ENCODE measurements at places on chromosomes 5 and 9.

- DNase-seq = no peak
These were observed 562.3 kb upstream of the C9orf72 start for GRCh38 chr9:28135549-28135948.

GRCh38 chr5:40385544-40385943 is 294.2 kb upstream of the PTGER4 start:
- DNase-seq = no peak

DNA sequence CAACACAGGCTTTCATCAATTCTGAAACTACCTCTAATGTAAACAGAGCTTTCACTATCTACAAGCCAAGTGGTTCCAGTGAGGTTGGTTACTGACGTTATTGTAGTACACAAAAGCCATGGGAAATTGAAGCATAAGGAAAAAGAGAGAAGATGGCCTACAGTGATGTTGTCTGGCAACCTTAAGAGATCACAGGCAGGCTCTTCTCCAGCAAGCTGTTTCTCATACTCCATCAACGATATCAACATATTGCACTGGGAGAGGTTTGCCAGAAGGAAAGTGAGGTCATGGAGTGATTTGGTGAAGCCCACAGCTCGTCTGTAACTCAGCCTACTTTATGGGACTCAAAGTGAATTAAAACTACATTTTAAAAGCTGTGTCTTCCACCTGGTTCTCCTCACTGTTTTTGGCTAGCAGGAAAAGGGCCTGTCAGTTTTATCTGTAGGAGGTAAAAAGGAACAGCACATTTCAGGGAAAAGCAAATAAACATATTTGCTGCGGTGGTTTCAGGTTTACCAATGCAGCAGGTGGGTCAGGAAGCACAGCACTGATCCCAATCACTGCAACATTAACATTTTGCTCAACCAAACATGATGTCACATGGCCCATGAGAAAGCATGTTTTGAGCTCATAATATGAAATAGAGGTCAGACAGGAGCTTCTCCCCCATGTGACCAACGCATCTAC is 72.9 kb downstream of the ARSB start:
- no peak for DNase-seq

DNA sequence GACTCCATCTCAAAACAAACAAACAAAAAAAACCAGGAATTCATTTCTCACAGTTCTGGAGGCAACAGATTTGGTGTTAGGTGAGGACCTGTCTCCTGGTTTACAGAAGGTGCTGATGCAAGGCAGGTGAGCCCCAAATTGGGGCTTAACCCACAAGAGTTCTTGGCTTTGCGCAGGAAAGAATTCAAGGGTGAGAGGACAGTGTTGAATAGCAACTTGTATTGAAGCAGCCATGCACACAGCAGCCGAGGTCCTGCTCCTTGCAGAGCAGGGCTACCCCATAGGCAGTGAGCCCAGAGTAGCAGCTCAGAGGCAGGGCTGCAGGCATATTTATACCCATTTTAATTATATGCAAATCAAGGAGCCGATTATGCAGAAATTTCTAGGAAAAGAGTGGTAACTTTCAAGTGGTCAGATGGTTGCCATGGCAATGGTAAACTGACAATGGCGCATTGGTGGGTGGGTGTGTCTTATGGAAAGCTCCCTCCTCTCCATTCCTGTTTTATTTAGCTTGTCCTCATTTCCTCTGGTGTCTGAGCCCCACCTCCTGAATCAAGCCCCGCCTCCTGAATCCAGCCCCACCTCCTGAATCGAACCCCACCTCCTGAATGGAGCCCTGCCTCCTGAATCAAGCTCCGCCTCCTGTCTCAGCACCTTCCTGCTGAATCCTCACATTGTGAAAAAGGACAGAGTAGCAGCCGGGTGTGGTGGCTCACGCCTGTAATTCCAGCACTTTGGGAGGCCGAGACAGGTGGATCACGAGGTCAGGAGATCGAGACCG is 34.5 kb upstream of the COL5A1 start:
- DNase-seq = no peak

GRCh38 chr9:88266416-88266815 is 121.8 kb upstream of the SPIN1 start:
- DNase-seq = no peak

- no peak for DNase-seq
These were observed 29.4 kb upstream of the TMEM250 start for GRCh38 chr9:136147890-136148714.

GRCh38 chr9:133815781-133816180 is 77.6 kb upstream of the SARDH start:
- DNase-seq = no peak

DNA sequence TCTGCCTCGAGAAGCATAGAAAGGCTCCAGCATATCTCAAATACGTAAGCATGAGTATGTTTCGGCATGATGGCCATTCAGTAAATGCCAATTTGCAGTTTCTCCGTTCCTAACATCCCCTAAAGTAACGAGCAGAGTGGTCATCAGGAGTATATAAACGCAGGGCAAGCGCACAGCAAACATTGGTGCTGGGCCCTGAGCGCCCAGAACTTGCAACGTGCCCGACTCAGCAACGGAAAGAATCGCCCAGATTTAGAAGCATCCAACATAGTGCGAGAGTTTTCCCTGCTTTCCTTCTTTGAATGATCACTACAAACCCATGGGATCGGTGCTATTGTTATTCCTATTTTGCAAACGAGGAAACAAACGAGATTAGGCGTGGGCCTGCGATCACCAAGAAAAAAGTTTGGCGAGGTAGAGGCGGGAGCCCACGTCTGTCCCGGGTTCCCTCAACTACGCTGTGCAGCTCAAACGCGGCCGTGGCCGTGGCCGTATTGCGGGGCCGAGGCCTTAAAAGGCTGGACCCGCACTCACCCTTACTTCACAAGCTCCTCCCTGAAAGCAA is 505 bp downstream of the RPS14 start:
- no peak for DNase-seq

- no peak for DNase-seq
These were observed 13.6 kb upstream of the SHB start for GRCh38 chr9:38082446-38083287.

- DNase-seq = no peak
These were observed 114.5 kb downstream of the SLC25A46 start for GRCh38 chr5:110853267-110853666.

DNA sequence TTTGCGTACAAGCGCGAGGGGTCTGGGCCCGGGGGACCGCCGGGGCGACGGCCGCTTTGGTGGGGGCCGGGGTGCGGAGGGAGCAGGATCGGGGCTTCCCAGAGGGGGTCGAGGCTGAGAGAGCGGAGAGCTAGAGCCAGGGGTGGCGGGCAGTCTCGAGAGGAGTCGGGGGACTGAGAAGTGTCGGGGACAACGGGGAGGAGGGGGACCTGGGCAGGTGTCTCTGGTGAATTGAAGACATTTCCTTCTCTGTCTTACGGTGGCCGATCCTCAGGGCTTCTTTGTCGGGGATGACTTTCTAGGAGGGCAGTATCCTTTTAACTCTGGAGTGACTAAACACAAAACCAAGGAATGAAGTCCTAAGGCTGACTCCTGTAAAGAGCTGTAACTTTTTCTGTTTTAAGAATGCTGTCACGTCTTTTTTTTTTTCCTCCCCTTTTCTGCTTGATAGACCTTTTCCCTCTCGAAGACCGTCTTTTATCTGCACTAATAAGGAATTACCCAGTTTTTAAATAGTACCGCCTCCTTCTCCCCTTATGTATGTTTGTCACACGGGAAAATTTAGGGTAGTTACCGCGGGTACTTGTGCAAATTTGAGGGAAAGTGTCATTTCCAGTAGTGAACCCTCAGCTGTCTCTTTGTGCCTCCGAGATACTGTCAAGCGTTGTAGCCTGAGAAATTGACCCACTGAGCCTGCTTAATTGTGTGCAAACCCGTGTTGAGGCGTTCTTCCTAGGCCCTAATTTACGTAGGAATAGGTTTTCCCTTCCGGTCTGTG is 822 bp downstream of the DENND4C start:
- no peak for DNase-seq

DNA sequence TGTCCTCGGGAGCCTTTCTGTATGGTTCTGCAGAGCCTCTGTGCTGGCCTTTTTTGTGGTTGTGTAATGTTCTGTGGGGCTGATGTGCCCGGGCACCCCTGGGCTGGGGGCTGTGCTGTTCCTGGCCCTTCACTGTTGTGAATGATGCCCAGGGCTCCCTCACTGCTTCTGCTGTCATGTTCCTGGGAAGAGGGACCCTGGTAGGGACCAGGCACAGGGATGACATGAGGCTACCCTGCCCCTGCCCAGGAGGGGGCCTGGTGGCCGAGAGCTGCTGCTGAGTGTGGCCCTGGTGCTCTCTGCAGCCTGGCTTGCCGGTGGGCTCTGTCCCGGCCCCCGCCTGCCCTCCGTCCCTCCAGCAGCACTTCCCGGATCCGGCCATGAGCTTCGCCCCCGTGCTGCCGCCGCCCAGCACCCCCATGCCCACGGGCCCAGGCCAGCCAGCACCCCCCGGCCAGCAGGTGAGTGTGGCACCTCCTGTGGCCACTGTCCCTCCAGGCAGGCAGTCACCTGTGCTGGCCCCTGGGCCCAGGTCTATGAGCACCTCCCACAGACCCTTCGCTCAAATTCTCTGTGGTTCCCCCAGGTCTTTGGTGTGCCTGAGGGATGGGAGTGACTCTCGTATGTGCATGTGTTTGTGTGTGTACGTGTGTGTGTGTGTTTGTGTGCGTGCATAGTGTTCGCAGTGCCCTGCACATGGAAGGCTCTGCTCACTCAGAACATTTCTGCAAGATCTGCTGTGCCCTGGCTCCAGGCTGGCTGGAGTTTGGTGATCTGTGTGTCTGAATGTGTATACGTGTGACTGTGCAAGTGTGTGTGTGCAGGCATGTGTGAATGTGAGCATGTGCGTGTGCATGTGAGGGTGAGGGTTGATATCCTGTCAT is 72.3 kb downstream of the WNK2 start:
- no peak for DNase-seq

DNA sequence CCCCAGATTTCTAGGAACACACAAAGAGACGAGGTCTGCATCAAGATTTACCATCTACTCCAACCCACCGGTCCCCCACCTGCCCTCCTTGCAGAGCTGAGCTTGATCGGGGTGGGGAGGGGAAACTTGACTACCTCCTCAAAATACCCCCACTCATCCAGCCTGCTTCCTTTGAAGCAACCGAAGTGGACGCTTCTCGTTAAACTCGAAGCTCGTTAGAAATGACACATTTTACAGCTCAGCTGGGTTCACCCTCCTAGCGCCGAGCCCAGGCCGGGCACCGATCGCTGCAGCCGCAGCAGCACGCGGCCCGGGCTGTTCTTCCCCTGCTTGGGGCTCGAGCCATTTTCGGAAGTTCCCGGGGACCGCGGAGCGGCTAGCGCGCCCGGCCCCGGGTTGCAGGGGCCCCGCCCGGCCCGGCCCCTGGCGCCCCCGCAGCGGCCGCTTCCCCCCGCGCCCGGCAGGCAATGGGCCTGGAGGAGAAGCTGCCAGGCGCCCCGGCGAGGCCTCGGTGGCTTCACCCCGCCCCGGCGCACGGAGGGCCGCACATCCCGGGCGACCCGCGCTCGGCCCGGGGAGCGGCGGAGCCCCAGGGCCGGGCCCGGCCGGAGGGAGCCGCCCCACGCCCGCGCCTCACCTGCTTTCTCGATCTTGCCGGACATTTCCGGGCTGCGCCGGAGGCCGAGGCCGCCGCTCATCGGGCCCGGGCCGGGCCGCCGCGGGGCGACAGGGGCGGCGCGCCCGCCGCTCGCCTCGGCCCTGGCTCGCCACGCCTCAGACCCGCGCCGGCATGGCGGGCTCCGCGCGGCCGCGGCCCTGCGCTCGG is 530 bp downstream of the RAPGEF1 start:
- DNase-seq = no peak

GRCh38 chr5:37568893-37569292 is 189.8 kb downstream of the WDR70 start:
- no peak for DNase-seq

- no peak for DNase-seq
These were observed 217.1 kb downstream of the PIK3R1 start for GRCh38 chr5:68432682-68433081.

DNA sequence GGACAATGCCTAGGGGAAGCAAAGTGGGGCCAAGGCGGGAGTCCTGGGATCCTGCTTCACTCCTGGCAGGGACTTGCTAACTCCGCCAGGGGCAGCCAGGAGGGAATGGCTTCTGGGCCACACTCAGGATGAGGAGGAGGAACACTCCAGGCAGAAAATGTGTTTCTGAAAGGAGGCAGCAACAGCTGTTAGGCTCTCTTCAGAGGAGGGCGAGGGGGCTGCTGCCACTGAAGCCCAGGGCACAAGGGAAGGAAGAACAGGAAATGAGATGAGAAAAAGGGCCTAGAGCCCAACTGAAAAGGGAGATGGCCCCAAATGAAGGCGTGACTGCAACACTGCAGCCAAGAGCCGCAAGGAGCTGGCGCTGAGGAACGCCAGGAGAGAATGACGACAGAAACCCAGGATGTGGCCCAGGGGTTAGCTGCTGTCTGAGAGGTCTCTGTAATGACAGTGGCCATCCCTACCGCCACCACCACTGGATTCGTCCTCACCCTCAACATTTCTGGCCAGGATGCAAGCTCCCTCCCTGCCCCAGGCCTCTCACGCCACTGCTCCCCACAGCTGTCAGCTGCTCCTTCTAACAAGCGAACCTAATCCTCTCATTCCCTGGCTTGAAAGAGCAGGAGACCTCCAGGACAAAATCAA is 15.8 kb downstream of the PSMB7 start:
- no peak for DNase-seq

DNA sequence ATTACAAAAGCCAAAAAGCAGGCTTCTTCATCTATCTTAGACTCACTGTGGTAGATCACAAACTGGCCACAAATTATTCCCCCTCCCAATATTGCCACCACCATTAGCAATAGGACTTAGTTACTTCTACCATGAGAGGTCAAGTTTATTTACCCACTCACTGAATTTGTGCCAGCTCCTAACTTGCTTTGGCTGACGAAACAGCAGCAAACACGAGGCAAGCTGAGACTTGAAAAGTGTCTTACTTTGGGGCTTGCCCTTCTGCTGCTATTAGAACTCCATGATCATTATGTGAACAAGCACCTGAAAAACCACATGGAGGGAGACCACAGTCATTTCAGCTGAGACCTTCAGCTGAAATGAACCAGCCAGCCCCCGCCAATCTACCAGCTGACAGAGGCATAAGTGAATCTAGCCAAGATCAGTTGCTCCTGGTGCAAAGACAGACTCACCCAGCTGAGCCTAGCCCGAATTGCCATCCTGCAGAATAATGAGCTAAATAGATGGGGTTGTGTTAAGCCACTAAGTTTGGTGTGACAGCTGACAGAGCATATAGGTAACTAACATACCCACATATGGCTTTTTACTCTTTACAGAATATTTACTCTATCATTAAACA is 5.7 kb downstream of the WDR41 start:
- DNase-seq = no peak

DNA sequence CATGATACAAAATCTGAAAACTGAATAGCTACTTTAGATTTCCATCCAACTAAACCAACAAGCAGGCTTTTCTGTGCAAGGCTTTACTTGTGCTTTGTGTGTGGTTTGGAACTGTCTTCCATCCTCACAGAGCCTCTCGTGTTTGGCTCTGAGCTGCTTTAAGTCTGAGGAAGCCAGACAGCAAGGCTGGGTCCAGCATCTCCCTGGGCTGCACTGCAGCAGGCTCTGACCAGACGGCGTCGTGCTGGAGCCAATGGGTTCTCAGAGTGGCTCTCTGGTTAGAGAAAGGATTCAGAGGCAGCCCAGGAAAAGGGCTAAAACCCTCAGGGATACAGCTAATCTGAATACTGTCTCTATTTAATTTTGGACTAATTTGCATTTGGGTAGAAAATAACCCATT is 207.9 kb upstream of the EFNA5 start:
- no peak for DNase-seq

Measured in stimulated activated CD8-positive, alpha-beta memory T cell treated with anti-CD3 and anti-CD28 coated beads, Interleukin-4, amount 100 ng/mL, for 1 hour (primary cell).